Stimulated activated CD4-positive, alpha-beta T cell treated with anti-CD3 and anti-CD28 coated beads, TNF-alpha, amount 100 ng/mL, for 24 hours (primary cell): ENCODE measurements at places on chromosomes 13 and 19.
A peak's percentile ranks its signal among the peaks of the same experiment; 100 is the strongest.

- DNase-seq = no peak
Observed at GRCh38 chr13:44908266-44908665, 81.0 kb downstream of the NUFIP1 start.

DNA sequence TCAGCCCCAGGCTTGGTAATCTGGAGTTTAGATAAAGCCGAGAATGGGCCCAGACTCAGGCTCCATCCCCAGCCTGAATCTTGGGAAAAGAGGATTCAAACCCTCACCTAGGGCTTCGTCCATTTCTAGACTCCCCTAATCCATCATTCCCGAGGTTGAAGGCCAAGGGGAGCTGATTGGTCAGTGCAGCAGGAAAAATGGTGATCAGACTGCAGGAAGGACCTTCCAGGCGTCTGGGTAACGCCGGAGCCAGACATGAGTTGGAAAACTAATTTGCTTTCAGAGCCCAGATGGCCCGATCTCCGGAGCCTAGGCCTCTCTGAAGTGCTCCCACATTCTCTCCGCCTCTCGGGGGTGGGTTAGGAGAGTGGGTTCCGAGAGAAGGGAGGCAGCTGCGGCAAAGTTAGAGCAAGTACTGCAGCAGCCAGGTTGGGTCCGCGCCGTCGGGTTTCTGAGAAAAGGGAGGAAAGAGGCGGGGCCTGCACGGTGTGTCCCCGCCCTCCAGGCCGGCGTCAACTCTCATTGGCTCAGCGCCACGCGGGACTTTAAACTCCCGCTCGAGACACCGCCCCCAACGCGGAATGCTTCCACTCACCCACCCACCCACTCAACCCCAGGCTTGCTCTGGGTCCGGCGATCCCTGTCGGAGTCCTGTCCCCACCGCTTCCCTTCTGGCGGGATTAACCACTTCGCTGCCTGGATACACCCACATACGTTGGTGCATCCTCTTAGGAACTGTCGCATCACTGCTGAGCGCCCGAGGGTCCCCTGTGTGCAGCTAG, 788 bp upstream of the RTBDN start:
- no peak for DNase-seq

DNA sequence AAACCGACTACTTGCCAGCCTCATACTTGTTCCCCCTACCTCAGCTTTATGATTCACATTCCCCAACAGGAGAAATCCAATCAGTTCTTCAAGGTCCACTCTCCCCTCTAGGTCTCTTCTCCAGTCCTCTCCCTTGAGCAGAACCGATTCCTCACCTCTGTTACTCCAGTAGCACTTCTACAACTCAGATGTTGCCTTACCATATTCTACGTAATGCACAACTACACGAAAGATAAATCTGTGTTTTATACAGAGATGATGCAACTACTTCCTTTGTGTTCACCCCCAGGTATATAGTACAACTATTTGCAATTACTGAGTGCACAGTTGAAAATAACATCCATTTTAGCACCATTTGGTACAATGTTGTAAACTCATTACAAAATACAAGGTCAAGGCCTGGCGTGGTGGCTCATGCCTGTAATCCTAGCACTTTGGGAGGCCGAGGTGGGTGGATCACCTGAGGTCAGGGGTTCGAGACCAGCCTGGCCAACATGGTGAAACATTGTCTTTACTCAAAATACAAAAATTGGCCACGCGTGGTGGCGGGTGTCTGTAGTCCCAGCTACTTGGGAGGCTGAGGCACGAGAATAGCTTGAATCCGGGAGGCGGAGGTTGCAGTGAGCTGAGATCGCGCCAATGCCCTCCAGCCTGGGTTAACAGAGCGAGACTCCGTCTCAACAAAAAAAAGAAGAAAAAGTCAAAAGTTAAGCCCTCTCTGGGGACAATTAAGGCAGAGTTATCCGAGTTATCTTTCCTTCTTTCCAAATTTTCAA, 2.8 kb upstream of the WBP4 start:
- DNase-seq = no peak

DNA sequence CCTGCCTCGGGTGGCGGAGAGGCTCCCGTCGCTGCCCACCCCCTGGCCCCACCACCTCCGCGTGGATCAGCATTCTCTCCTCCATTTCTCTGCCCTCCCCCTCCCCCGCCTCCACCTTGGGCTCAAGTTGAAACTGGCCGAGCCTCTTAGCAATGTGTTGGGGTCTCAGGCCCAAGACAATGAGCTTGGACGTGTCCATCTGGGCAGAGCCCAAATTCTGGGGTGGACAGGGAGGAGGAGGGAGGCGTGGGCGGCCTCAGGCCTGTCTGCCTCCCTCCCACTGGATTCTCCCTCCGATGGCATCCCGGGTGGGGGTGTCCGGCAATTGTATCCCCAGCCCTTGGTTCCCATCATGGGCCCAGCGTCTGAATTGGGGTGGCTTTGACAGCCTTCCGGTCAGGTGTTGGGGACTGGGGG, 1.2 kb downstream of the CELF5 start:
- DNase-seq = no peak

- no peak for DNase-seq
Observed at GRCh38 chr13:84445776-84446175, 563.5 kb upstream of the SLITRK1 start.

DNA sequence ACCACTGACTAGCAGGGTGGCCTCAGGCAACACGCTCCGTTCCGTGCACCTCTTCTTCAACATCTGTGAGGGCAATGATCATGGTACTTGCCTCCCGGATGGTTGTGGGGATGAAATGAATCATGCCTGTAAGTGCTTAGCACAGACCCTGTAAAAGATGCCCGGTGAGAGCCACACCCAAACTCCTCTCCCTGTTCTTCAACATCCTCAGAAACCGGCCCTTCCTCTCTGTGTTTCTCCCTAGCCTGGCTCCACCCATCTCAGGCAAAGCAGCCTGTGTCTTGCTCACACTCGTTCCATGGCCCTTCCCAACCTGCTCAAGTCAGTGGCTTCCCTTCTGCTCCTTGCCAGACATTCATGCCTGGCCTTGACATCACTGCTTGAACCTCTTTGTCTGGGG, 5.8 kb upstream of the DMKN start:
- no peak for DNase-seq

DNA sequence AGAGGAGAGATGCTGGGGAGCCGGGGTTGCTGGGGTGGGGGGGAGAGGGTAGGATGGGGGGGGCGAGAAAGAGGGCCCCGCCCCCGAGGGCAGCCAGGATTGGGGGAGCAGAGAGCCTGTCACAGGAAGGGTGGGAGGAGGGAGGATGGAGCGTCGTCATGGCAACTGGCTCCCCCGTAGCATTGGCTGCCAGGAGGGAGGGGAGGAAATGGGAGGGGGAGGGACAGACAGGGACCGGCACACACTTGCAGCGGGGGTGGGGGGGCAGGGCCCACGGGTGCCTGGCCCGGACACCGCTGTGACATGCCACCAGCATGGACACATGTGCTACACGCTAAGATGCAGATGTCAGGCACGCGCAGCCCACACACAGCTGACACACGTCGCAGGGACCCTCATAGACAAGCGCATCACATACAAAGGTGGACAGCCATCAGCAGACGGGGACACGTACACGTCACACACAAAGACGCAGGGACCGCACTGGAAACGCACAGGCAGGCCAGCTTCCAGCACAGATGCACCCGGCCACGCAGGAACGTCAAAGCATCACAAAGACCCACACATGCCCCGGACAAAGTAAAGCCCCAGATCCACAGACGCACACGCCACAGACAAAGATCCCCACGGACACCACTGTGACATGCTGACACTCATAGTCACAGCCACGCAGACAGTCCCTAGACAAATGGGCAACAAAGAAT, at the start of gene LMTK3:
Gene LMTK3 (minus strand): TSS at position 36 of the 704 bp plus-strand sequence. CDS start 259 bp downstream, outside the sequence.
- peak; percentile 44 for DNase-seq

GRCh38 chr19:35077411-35078223, 36.1 kb downstream of the HPN start:
- DNase-seq = no peak

GRCh38 chr19:47315125-47315821, 5.6 kb downstream of the C5AR1 start:
- peak; percentile 8 for DNase-seq

DNA sequence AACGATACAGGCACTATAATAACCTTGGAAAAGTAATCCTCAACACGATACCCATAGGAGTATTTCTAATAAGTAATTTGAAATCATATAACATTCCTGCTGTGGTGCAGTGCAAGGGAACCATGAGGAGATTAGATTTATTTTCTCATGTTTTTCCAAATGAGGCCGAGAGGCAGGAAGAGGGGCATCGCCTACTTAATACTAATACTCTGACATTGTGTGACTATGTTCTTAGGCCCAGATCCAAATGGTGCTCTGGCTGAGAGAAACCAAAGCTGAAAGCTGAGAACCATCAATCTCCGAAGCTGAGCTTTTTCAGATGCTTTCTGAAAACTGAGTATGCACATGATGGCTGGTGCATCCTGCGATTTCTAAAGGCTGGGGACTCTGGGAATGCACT, 248.0 kb upstream of the MAB21L1 start:
- DNase-seq = no peak

DNA sequence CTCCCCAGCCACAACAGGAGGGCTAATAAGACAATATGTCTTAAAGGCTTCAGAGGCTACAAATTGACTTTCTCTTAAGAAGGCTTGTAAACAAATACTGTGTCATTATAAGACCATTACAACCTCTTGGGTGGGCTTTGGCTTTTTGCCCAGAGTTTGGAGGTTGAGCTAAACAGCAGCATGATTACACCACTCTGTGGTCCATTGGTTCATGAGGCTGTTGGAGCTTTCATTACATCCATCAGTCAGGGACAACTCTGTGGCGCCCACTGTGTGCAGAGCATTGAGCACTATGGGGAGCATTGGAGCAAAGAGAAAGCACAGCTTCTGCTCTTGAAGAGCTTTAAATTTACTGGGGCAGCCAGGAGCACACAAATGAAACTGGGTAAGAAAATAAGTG, 75.9 kb downstream of the TNFSF11 start:
- DNase-seq = no peak

- DNase-seq = no peak
Observed at GRCh38 chr13:30355839-30356238, 48.5 kb upstream of the KATNAL1 start.

DNA sequence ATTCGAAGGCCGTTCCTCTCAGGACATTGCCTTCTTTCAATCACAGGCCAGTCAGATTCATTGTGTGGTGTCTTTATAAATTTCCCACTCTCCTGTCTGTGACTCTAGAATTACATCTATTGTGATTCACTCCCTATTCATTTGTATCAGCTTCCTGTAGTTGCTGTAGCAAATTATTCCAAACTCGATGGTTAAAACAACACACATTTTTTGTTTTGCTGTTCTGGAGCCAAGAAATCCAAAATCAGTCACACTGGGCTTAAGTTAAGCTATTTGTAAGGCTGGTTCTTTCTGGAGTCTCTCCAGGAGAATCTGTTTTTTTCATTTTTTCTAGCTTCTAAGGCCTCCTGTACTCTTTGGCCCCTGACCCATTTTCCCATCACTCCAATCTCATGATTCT, 1487.0 kb upstream of the SLC10A2 start:
- DNase-seq = no peak

- peak; percentile 57 for DNase-seq
Observed at GRCh38 chr13:74135326-74136083, 1.3 kb upstream of the KLF12 start.

GRCh38 chr13:85654227-85654626, 145.0 kb downstream of the SLITRK6 start:
- no peak for DNase-seq

- no peak for DNase-seq
Observed at GRCh38 chr13:100597253-100597652, 8.7 kb upstream of the GGACT start.

GRCh38 chr19:30105727-30106126, 163.7 kb downstream of the URI1 start:
- DNase-seq = no peak

DNA sequence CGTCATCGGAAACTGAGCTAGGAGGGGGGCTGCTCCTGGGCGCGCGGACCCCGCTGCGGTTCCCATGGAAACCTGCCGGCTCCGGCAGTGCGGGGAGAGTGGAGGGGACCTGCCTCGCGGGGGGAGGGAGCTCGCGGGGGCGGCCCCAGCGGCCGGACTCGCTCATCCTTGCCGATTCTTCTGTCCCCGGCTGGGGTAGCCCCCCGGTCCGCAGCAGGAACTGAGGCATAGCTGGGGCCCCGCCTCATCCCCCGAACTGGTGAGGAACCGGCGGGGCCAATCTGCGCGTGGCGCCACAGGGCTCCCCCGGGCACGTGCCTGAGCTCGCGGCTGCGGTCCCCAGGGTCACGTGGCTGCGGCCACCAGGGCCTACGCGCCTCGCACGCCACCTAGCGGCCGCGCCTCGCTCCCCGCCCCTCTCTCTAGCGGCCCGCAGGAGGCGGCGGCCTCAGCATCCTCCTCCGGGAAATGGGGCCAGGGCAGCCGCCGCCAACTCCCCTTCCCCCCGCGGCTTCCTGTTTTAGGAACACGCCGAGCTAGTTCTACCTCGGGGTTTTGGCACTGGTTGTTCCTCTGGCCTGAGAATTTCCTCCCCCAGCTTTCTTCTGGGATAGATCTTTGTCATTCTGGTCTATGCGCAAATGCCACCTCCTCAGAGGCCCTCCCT, 1.7 kb upstream of the ELAVL3 start:
- DNase-seq = peak; percentile 78

GRCh38 chr19:16456652-16457194, 15.0 kb downstream of the EPS15L1 start:
- no peak for DNase-seq

- DNase-seq = no peak
Observed at GRCh38 chr19:4606921-4607678, 32.2 kb upstream of the TNFAIP8L1 start.

- no peak for DNase-seq
Observed at GRCh38 chr19:45793178-45793564, 526 bp upstream of the DMWD start.

- DNase-seq = no peak
Observed at GRCh38 chr13:69094485-69094884, 1013.1 kb upstream of the ATXN8OS start.

DNA sequence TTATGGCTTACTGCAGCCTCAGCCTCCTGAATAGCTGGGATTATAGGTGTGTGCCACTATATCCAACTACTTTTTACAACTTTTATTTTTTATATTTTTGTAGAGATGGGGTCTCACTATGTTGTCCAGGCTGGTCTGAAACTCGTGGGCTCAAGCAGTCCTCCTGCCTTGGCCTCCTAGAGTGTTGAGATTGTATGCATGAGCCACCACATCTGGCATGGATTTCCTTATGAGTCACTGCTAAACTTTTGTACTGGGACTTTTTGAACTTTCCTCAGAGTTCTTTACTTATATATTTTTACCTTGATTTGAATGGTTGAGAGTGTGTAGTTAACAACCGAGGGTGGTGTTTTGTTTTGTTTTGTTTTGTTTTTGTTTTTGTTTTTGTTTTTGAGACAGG, 33.4 kb downstream of the DNAJC3 start:
- no peak for DNase-seq

- no peak for DNase-seq
Observed at GRCh38 chr19:2494084-2494446, 18.1 kb downstream of the GADD45B start.

- no peak for DNase-seq
Observed at GRCh38 chr19:28436320-28436719, 776.6 kb downstream of the UQCRFS1 start.

DNA sequence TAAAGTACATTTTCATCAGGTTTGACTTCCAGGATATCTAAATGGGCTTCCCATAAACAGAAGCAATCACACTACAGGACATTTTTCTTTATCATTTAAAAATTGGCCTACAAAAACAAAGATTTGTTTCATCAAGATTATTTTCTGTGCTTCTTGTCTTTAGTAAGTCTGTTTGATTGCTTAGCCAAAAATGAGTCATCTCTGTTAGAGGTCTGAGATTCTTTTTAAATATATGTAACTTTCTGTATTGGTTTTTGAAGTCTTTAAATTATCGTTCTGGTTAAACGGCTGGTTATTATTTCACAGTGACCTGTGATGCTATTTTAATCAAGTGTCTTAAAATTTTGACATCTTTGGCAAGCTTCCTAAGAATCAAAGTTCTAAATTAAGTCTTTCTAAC, 62.7 kb downstream of the SLITRK1 start:
- no peak for DNase-seq

- no peak for DNase-seq
Observed at GRCh38 chr13:79833991-79834390, 353.0 kb downstream of the NDFIP2 start.
